Mesenteric fat pad (tissue), 1 donor: ENCODE measurements at places on chromosomes 16 and 17. TPM values are rescaled to one million over a fixed set of nuclear protein-coding genes. Genes with fewer than 3 reads are reported as not detected.

DNA sequence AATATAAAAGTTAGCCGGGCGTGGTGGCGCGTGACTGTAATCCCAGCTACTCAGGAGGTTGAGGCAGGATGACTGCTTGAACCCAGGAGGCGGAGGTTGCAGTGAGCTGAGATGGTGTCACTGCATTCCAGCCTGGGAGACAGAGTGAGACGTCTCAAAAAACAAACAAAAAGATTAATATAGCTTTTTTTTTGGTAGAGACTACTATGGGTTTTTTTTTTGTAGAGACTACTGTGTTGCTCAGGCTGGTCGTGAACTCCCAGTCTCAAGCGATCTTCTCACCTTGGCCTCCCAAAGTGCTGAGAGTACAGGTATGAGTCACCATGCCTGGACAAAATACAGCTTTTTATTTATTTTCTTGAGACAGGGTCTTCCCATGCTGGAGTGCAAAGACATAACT, 20.2 kb downstream of the ZNRF1 start:
- DNase-seq = no peak

DNA sequence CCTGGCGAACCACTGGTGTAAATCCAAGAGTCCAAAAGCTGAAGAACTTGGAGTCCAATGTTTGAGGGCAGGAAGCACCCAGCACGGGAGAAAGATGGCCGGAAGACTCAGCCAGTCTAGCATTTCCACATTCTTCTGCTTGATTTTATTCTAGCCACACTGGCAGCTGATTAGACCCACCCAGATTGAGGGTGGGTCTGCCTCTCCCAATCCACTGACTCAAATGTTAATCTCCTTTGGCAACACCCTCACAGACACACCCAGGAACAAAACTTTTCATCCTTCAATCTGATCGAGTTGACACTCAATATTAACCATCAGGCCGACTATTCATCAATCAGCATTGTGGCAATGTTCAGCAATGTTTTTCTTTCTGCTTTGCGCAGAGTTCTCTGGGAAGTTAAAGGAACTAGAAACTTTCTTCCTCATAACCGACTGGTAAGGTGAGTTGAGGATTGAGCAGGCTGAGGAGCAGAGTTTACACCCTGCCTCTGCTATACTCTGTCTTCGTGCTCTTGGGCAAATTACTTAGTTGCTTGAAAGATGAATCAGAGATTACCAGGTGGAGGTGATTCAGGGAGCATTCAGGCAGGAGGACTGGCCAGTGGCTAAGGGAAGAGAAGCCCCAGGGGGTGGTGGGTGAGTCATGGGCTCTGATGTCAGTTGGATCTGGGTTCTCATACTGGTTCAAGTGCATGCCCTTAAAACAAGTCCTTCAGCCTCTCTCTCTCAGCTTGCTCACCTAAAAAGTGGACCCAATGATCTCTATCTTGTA, 28.2 kb upstream of the BRD7 start:
- DNase-seq = peak; percentile 35

GRCh38 chr17:21376081-21376758, at the start of gene KCNJ12:
TSS of gene KCNJ12 (plus strand) at chr17:21376357. CDS start at chr17:21415343, 38,986 bp downstream.
- no peak for DNase-seq

GRCh38 chr16:79463841-79464240, 136.7 kb downstream of the MAF start:
- DNase-seq = no peak

DNA sequence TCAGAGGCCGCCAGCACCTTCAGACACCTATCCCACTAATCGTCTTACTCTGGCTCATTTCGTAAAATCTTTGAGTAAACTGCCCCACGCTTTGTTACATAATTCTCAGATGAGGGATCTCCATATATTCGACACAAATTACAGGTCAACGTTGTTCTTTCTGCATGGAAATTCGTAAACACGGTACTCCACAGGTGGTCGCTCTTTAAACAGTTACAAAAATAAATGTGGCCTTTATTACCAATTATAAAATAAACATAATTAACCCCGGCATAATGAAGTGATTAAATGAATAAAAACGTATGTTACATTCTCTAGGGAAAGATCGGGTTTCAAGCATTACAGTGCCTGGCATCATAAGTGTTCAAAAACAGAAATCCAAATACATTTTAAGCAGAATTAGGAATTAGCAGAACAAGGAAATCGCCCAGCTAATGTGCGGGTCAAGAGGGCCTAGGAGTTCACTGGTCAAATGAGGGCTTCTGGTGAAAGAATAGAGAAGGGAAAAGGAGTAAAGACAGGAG, 943 bp upstream of the PIP4K2B start:
- DNase-seq = no peak

DNA sequence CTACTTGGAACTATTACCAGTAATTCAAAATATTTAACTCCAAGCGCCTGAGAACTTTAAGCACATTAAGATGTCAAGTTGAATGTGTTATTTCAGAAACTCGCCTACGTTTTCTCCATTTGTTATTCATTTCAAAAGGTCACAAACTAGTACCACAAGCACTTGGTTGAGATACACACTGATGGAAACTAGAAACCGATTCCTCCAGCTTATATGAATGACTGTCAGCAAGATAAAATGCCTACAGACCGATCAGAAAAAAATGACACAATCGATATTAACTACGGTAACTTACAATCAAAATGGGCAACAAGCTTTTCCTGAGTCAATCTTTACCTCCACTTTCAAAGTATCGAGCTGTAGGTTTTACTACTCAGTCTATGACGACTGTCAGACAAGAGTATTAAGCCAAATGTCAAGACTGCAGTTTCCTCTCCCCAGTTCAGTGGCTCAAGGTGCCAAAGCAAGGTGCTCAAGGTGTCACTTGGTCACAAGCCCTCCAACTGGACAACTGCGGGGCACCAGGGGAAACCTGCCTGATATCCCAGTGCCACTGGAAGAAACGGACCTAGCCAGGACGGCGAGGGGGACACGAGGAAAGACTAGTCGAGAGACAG, 678 bp downstream of the SRP68 start:
- DNase-seq = no peak

Gene SALL1
- 0.45 TPM for total RNA-seq

Gene FOXC2
- 0.42 TPM for total RNA-seq

Gene NPIPA7
- 7.8 TPM for total RNA-seq

Gene ACTG1
- 1,641 TPM for total RNA-seq

Gene WNK4
- total RNA-seq = not detected
